ENCODE measurements at places on chromosomes 2 and 18.

- DNase-seq: no peak
Measured at GRCh38 chr2:237860273-237860935, 981 bp downstream of the RAMP1 start.

DNA sequence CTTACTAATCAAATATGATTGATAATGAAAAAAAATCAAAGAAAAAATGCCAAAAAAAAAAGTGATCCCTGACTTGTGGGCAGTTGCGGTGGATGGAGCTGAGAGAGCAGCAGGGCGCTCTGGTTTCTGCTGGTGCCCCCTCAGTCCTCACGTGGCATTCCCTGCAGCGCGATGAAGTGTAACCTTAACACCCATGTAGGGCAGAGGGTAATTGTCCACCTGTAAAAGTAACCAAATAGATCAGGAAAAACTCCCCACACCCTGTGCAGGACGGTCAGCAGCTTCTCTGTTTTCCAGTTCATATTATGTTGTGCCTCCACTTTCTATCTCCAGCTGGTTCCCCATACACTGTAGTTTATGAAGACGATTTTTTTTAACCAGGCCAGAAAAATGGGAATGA, 25.0 kb downstream of the COA5 start:
- no peak for DNase-seq

GRCh38 chr2:98795891-98796676, 65.2 kb upstream of the MGAT4A start:
- no peak for DNase-seq

- DNase-seq: peak; percentile 34
Measured at GRCh38 chr2:100262555-100263320, 59.6 kb downstream of the LONRF2 start.

- no peak for DNase-seq
Measured at GRCh38 chr2:6823111-6823510, 42.6 kb downstream of the CMPK2 start.

DNA sequence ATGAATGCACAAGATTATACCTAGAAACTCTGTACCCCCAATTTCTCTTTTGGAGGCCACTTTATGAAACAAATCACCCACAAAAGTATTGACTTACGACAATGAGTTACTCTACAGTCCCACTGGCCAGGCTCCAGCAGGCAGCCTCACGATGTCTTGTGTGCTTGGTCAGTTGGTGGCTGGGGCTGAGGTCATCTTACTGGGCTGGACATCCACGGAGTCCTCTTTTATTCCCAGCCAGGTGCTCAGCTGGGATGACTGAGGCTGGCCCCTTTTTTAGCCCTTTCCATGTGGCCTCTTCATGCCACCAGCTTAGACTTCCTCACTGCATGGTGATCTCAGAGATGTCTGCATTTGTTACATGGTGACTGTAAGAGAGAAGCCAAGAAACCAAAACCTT, 8.9 kb upstream of the ID2 start:
- no peak for DNase-seq

DNA sequence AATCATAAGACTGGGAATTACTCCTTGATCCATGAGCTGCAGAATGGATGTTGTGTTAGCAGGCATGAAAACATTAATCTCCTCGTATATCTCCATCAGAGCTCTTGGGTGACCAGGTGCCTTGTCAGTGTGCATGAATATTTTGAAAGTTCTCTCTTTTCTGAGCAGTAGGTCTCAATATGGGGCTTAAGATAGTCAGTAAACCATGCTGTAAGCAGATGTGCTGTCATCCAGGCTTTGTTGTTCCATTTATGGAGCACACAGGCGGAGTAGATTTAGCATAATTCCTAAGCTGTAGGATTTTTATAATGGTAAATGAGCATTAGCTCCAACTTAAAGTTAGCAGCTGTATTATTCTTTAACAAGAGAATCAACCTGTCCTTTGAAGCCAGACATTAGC, 160.3 kb downstream of the MYO1B start:
- DNase-seq: no peak
